ENCODE measurements at places on chromosomes 1 and 21.

DNA sequence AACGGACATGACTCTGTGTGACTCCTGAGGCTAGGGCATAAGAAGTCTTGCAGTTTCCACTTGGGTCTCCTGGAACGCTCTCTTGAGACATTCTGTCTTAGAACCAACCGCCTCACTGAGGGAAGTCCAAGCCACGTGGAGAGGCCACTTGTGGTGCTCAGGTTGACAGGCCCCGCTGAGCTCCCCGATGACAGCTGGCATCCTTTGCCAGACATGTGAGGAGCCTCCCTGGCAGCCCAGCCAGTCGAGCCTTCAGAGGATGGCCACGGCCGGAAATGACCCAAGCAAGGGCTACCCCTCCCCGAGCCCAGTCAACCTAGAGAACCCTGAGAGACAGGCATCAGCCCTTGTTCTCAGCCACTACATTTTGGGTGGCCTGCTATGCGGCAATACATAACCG lies 20.7 kb downstream of the PLEKHA6 start:
- DNase-seq: no peak

- DNase-seq: no peak
Observed at GRCh38 chr1:37469386-37469785, 5.0 kb upstream of the ZC3H12A start.

- no peak for DNase-seq
Observed at GRCh38 chr1:40634901-40635655, 30.4 kb downstream of the RIMS3 start.

DNA sequence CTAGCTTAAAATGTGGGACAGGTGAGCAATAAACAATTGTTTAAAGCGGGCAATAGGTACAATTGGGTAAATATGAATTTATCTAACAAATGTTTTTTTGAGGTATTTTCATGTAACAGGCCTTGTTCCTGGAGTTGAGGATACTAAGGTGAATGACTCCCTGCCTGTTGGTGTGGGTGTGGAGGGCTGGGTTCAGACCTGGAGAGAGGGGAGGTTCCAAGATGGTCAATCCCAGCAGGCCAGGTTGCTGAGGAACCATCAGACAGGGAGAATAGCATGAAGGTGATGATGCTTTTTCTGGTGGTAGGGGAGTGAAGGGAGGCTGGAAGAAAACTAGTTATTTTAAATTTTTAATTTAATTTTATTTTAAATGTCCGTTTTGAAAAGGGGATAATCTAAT lies 46.3 kb downstream of the CDC14A start:
- no peak for DNase-seq

GRCh38 chr21:33977721-33978369 lies 62.2 kb upstream of the ATP5PO start:
- DNase-seq: no peak

DNA sequence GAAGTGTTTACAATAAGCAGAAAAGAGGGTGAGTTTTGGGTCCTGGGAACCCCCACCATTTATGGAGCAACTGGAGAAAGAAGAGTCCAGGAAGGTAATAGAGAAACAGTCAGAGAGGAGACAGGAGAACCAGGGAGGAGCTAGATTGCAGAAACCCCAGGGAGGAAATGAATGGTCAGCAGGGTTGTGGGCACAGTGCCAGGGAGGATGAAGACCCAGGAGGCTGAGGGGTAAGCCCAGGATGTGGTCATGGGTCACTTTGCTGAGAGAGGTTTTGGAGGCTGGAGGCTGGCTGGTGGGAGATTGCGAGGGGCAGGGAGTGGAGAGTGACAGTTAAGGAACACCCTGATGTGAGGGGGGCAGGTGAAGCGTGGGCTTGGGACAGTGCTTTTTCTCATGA lies 169.9 kb upstream of the CSF3R start:
- DNase-seq: no peak

- DNase-seq: no peak
Observed at GRCh38 chr1:204572923-204573922, 57.0 kb downstream of the MDM4 start.

DNA sequence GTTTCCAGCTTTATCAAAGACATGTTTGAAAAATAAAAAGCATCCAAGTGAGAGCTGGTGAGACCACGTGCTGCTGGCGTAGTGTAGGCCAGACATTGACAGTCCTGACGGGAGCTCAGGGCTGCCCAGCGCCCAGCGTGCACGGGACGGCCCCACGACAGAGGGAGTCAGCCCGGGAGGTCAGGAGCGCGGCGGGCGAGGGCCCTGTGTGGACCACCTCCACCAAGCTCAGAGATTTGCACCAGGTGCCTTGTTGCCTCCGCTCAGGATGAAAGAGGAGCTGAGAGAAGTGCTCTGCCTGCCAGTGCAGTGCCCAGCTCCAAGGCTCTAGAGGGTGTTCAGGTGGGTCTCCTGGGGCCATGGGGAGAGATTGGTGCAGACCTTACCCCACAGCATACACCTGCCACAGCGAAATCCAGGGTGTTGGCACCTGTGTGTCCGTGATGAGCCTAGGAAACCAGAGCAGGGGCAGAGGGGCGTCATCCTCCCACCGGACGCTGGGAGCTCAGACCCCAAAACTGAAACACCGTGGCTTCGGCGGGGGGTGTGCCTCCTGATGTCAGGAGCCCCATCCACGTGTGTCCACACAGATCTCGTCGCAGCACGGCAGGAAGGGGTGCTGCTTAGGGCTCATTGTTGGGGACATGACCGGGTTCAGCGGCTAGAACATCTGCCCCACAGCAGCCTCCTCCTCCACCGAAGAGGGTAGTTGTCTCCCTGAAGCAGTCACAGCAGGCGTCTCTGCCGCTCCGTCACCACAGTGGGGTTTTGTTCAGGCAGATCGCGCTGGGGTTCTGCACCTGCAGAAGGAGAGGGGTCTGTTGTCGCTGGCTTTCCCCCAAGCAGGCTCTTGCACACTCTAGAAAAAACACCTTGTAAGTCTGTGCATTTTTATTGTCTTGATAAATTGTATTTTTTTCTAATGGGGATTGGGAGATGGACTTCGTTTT lies 64.2 kb downstream of the POFUT2 start:
- DNase-seq: no peak

GRCh38 chr1:158150523-158150922 lies 30.2 kb upstream of the CD1D start:
- peak; percentile 19 for DNase-seq

GRCh38 chr1:152035539-152036266 lies 1.1 kb downstream of the S100A11 start:
- DNase-seq: no peak

DNA sequence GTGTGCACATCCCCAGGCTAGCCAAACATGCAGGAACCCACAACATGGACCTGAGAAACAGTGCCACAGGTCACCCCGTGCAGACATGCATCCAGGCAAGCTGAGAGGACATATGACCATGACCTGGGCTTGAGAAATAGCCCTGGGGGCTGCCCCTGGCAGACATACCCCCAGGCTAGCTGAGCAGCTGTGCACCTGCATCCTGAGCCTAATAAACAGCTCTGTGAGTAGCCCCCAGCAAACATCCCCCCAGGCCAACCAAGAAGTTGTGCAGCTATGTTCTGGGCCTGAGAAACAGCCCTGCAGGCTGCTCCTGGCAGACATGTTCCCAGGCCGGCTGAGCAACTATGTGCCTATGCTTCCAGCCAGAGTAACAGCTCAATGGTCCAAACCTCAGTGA lies 14.5 kb downstream of the OLFML3 start:
- DNase-seq: no peak

- no peak for DNase-seq
Observed at GRCh38 chr21:40345711-40346321, 478.6 kb downstream of the PCP4 start.

DNA sequence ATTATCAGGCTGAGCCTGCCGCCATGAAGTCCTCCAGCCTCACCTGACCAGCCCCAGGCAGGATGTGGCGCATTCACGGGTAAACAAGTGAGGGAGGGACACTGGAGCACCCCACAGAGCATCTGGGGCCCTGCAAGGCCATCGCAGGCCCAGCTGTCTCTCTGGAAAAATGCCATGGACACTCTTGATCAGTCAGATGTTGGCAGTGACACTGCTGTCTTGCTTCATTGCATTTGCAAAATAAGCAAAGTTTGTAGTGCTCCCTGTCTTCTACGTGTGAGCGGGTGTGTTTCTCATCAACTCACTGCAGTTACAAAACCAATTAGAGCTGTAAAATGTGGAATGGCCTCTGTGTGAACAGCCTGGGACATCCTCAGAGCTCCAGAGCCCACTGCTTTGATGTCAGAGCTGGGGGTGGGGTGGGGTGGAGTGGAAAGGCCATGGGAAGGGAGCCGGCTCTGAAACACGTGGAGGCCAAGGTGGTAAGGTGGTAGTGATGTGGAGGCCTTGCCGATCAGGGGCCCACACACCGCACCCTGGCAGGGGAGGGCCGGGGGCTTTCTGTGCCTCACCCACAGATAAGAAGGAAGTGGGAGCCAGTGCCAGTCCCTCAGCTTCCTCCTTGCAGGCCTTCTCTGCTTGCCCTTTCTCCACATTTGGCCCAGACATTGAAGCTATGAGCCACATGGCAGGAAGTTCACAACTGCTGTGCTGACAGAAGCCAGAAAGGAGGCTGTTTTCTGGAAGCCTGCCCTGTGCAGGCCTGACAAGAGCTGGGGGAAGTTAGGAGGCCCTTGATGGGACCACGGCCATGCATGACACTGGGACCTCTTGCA lies 254.9 kb downstream of the RHOU start:
- DNase-seq: peak; percentile 10

Measured in NAMALWA (cell line).